ENCODE measurements at places on chromosomes 13 and 19.

DNA sequence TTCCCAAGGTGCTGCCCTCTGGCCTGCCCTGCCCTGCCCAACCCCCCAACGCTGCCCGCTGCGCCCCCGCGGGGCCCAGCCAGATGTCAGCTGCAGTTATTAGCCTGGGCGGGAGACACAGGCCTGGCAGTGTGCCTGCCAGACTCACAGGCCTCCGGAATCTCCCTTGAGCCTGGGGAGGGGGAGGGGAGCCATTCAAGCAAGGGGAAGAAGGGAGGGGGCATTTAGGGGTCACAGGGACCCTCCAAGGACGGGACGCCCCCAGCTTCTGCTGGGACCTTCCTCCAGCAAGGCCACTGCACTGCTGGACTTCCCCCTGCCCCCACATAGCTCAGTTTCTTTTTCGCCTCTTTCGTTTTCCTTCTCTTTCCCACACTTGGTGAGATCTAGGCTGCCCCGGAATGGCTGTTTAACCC, 2.6 kb upstream of the JUNB start:
- peak; percentile 91 for DNase-seq

GRCh38 chr19:48588670-48589401, 17.7 kb upstream of the SPACA4 start:
- DNase-seq = peak; percentile 87

- DNase-seq = no peak
Measured at GRCh38 chr19:30204721-30205120, 167.5 kb upstream of the ZNF536 start.

- DNase-seq = peak; percentile 23
Measured at GRCh38 chr19:53824134-53824611, at the start of gene NLRP12. Gene NLRP12 (minus strand): TSS chr19:53824314. CDS start chr19:53824174, 140 bp downstream.

GRCh38 chr19:42466521-42467182, 23.9 kb upstream of the CXCL17 start:
- DNase-seq = no peak

DNA sequence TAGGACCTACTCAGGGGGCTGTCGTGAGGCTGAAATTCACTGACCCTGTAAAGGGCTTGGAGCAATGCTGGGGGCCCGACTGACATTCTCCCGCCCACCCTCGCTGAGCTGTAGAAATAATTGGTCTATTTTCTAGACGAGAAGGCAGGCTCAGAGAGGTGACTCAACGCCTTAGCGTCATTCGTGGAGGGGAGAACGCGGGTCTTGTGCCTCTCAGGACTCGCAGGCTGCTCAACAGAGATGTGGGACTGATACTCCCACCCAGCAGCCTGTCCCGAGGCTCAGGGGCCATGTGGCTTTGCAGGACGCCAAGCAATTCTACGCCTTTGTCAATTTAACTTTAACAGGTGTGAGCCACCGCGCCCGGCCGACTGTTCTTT, 23.6 kb upstream of the ASPDH start:
- no peak for DNase-seq

DNA sequence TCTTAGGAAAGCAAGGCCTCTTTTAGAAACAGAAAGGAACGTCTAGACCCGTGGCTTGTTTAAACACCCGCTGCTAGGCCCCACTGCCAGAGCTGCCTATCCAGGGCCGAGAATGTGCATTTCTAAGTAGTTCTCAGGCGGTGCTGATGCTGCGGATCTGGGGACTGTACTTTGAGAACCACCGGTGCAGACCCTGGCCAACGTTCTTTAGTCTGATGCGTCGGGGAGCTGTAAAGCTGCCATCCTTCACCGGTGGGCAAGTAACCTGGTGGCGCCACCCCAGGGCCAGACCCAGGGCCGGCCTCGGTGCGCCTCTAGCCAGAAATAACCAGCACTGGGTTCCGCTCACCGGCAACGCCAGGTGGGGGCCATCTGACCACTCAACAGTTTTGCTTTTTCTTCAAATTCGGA, 47.1 kb downstream of the TGDS start:
- peak; percentile 65 for DNase-seq

- peak; percentile 85 for DNase-seq
Measured at GRCh38 chr13:59345311-59345710, 818.4 kb downstream of the DIAPH3 start.

- no peak for DNase-seq
Measured at GRCh38 chr19:10143681-10144080, 24.0 kb upstream of the EIF3G start.

DNA sequence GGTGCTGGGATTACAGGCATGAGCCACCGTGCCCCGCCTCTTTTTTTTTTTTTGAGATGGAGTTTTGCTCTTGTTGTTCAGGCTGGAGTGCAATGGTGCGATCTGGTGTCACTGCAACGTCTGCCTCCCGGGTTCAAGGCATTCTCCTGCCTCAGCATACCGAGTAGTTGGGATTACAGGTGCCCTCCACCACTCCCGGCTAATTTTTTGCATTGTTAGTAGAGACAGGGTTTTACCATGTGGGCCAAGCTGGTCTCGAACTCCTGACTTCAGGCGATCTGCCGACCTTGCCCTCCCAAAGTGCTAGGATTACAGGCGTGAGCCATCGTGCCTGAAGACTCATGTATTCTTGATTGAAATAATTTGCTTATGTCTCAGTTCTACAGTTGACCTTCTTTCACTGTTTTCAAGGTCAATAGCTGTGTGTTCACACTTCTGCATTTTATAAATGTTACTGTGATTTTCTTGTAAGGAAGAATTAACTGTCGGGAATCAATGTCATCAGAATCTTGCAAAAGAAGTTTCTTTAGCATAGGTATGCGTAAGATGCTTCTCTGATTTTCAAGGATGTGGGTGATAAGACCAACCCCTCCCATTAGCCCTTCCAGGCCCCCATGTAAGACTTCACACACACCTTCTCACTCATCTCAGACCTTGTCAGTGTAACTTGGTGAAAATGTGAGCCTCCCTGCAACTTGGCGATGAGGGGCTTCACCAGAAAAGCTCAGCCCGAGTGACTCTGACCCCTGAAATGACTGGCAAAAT, 12.7 kb upstream of the ZNF701 start:
- no peak for DNase-seq

Measured in heart left ventricle (tissue), 16 donors.